ENCODE measurements at places on chromosomes 2 and 18. TPM values are rescaled to one million over a fixed set of nuclear protein-coding genes. Genes with fewer than 3 reads are reported as not detected.

Gene SP9
- not detected for total RNA-seq

Gene MAT2A
- total RNA-seq: 140 TPM

Gene RSAD2
- not detected for total RNA-seq

Gene ZBTB7C
- 0.05 TPM for total RNA-seq

Gene ABCG5
- not detected for total RNA-seq

Gene GRHL1
- 0.11 TPM for total RNA-seq

DNA sequence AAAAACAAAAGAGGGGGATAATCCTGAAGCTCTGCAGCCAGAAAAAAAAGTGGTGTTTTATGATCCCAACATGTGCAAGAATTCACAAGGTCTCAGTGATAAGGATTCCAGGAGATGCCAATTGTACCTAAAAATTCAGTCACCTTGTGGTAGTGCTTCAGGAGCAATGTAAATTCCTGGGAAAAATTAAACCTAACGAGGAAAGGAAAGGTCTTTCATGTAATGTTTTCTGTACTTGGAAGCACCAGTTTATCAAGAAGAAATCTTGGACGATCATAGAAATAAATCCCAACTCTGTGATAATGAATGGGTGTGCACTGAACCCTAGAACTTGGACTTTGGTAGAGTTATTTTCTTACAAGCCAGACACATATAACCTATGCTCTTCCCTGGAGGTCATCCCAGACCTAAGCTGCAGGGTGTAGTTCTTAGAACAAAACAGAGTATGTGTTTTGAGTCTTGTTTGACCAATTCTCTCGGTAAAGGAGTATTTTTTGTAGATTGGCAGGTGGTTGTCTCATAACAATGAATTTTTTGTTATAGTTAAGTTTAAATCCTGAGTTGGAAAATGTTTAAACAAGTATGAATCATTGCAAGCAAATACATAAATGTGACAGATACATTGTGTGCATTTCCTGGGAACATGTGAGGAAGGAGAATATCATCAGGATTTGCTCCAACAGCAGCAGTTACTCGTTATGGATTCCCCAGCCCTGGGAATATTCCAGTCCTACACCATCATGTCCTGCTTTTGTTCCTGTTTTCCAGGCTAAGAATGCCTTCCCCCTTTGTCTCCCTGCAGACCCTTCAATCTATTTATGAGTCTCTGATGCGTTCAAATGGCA, 224.6 kb downstream of the NAPG start:
- no peak for DNase-seq

DNA sequence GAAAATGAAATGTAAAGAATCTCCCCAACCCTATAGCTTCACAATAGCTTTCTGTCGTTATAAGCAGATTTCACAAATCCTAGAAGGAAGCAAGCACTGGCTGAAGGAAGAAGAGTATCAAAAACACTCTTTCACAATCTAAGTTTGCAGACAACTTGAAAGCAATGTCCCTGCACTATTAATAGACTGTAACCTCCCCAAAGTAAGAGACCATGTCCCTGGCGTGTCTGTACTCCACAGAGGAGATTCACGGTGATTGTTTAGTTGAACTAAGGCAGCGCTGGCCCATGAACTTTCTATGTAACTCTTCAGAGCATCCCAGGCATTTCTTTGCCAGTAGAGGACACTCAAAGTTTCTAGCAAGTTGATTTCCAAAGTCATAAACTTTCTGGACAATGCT, 128.0 kb upstream of the HNRNPA3 start:
- DNase-seq: no peak

DNA sequence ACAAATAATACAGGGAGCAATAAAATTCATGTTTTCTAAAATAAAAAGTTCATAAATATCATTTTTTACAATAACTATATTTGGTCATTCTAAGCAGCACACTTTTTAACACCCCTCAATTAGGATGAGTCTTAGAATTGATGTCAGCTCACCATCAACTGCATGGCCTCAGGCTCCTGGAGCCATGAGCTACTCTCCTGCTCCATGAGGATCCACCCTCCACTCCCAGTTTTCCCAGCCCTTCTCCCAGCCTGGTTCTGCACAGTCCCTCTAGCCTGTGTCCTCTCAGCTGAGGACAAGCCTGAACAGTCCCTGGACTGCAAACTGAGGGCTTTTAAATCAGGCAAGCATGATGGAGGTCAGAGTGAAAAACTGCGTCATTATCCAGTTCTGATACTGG, 89.1 kb downstream of the SMC6 start:
- no peak for DNase-seq

- no peak for DNase-seq
Measured at GRCh38 chr18:13550418-13551304, 175.7 kb downstream of the FAM210A start.

GRCh38 chr18:31710826-31711225, 26.4 kb upstream of the B4GALT6 start:
- DNase-seq: no peak

DNA sequence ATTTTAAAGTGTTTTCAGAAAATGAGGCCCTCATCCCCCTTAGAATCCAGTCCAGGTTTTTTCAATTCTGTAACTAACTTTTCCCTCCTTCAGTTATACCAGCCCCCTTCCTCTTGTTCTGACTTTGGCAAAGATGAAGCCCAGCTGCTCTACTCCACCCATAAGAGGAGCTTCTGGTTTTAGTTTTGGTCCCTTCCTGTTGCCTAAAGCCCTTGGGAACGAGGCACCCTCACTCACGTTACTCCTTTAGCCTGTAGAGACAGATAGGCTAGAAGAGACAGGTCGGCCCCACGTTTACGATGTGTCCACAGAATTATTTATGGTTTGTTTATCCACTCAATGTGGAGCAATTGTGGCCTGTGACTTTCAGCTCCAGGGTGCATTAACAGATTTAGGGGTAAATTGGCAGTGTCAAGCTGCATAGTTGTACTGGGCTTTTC, 454.2 kb upstream of the TNP1 start:
- no peak for DNase-seq

- DNase-seq: peak; percentile 92
Measured at GRCh38 chr2:223563462-223563861, 38.7 kb downstream of the SCG2 start.

- DNase-seq: no peak
Measured at GRCh38 chr2:25034081-25034480, 7.8 kb upstream of the EFR3B start.

DNA sequence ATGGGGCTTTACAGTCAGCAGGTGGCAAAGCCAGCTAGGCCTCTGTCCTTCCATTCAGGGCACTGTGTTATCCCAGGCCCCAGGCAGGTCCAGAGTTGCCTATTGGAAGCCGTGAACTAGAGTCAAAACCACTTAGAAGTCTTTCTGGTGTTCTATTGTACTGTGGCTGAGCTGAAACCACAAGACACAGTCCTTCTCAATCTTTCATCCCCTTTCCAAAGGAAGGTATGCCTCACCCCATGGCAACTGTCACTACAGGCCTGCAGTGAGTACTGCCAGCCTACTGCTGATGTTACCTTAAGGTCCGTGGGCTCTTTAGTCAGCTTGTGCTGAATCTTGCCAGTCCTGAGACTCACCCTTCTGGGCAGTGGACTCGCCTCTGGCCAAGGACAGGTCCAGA, 181.6 kb downstream of the GULP1 start:
- peak; percentile 18 for DNase-seq
